ENCODE measurements at places on chromosomes 7 and 10.

GRCh38 chr10:27240212-27241009 lies at the start of gene ACBD5:
TSS of gene ACBD5 (minus strand) at chr10:27240797. CDS start at chr10:27240688, 109 bp downstream.
- DNase-seq, result peak; percentile 14

DNA sequence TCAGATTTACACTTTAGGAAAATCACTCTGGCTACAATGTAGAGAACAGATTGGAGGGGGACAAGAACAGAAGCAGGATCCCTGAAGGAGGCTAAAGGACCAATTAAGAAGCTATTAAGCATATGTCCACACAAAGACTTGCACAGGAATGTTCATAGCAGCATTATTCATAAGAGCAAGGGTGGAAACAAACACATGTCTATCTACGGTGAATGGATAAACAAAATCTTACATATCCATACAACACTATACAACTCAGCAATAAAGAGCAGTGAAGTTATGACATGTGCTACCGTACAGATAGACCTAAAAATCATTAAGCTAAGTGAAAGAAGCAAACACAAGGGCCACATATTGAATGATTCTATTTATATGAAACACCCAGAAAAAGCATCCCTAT lies 10.4 kb downstream of the CHCHD3 start:
- DNase-seq, result no peak

DNA sequence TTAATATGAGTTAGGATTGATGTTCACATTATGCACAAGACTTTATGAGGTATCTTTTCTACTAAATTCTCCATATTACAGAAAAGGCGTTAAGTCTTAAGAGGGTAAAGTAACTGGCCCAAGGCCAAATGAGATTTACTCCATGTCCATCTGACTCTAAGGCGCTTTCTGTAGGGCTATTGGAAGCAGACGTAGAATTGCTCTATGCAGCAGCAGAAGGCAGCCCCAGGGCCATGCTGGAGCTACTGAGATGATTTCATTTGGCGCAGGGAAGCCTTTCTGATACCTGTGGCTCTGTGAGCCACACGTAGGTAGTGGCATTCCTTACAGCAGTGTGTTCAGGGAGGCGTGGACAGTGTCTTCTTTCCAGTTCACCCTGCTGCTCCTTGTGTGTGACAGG lies 133.1 kb downstream of the SH2D4B start:
- no peak for DNase-seq

- DNase-seq, result no peak
Observed at GRCh38 chr7:12350971-12351370, 52.7 kb downstream of the VWDE start.

- DNase-seq, result no peak
Observed at GRCh38 chr10:27742195-27743011, 3.2 kb downstream of the MKX start.

DNA sequence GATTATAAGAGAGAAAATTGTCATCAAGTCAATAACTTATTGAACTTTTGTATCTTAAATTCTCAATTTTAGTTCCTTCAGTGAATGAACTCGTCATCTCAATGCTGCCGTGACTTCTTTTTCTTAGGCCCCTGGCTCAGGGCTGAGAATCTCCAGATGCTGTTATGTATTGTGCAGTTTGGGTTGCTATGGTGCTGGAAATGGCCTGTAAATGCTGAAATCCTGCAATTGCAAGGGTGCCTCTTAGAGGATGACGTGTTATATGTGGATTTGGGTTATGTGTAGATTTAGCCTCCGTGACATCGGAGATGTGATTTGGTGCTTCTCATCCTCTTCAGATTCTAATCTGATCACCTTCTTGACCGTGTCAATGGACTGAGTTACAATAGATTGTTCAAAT lies 55.7 kb upstream of the ZRANB1 start:
- DNase-seq, result no peak

DNA sequence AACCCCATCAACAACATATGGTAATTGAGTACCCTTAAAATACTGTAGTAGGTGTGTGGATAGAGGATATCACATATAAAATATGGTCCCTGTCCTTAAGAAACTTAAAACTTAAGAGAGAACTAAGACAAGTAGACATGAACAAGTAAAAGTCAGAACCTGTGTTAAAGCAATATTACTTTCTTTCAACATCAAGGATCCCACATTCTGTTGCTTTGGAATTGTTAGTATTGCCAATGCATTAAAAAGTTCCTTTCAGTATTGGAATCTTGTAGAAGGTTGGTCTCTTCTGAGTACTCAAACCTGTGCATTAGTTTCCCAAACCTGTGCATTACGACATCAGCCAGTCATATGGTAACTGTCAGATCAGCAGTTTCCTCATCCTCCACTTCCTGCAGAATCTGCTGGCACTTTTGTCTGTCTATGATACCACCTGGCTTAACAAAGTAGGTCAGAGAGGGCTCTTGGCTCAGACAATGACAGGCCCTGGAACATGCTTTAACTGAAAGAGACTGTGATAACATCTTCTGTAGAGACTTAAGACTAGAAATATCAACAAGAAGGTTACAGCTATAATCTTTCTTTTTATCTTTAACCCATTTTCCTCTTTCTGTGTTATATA lies 56.5 kb downstream of the CCDC71L start:
- no peak for DNase-seq

DNA sequence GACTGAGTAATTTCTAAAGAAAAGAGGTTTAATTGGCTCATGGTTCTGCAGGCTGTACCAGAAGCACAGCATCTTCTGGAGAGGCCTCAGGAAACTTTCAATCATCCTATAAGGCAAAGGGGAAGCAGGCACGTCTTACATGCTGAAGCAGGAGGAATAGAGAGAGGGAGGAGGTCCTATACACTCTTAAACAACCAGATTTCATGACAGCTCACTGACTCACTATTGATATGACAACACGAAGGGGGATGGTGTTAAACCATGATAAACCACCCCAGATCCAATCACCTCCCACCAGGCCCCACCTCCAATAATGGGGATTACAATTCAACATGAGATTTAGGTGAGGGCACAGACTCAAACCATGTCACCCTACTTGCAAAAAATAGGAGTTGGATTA lies 201.5 kb downstream of the CDK14 start:
- DNase-seq, result no peak

DNA sequence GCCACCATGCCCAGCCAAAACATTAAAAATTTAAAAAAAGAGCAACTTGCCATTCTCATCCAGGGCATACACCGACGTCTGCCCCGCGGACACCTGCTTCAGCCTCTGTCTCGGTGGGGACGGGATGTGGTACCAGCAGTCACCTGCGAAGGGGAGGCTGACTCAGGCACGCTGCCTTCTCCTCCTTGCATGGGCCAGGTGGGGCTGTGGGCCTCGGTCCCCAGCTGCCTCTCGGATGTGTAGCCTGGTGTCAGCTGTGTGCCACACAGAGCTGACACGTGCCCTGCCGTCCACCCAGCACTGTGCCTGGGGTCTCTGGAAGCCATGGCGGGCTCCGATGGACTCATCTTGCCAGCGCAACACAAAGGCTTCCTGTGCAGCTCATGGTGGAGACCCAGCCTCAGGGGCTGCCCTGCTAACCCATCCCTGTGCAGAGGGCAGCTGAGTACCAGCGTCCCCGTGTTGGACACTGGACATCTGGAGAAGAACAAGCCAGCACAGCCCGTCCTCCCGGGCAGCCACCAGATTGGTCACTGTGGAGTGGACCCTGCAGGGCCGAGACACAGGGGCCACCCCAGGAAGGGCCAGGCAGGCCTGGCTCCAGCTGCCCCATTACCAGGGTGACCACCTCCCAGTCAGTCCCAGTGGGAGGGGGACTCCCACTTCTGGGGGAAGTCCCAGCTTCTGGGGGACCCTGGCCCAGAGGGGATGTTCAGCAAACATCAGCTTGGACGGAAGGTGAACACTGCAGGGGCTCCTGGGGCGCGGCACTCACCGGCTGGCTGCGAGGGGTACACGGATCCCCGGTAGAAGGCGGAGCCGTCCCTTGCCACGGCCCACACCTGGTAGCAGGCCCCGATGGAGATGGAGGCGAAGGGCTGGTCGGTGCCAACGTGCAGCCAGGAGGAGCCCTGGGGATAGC lies 10.6 kb downstream of the BHLHA15 start:
- DNase-seq, result no peak

- DNase-seq, result no peak
Observed at GRCh38 chr10:71726580-71727104, 7.1 kb upstream of the C10orf105 start.

- no peak for DNase-seq
Observed at GRCh38 chr7:70766109-70766508, 365.8 kb upstream of the GALNT17 start.

DNA sequence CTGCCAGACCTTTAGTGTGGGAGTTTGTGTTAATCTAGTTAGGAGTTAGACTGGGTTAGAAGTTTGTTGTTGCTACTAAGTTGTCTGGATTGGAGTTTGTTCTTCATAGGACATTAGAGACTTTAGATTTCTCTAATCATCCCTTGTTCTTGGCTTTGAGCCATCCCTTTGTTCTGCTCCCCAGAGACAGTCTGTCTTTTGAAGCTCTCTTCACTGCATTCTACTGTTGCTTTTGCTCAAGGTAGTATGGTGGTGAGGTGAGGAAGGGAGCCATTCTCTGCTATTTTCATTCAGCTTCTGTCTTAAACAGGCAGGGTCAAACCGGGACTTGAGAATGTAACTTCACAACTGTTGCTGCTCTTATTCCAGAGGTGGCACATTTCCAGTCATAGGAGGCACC lies 10.4 kb upstream of the TARP start:
- no peak for DNase-seq

DNA sequence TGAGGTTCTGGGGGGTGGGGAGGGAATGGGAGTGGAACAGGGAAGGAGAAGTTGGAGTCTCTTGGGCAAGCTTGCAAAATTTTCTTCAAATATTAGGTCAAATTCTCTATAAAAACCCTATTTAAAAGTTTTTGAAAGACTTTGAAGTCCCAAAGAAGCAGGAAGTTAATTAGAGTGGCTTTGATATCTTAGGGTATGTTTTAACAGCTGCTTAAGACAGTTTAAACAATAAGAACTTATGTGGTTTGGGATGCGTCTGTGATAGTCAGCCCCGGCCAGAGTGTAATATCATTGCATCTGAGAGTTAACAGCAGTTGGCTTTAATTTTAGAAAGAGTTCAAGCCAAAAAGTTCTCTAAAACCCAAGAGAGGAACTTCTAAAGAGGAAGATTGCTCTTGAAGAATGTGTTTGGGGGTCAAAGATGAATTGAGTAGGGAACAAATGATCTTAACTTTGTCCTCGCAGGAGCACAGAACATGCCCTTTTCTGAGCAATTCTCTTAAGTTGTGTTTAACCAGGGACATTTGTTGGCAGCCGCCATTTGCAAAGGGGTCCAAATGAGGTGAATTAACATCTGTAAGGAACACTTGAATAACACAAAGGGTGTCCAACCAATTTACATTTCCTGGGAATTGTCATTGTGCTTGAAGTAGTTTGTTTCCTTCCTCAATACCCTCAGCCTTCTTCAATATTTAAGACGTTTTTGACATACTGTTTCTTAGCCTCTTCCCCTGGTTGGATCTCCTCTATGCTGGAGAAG lies 182.4 kb downstream of the PTEN start:
- DNase-seq, result no peak

GRCh38 chr10:59873896-59874295 lies 32.5 kb downstream of the CCDC6 start:
- no peak for DNase-seq

DNA sequence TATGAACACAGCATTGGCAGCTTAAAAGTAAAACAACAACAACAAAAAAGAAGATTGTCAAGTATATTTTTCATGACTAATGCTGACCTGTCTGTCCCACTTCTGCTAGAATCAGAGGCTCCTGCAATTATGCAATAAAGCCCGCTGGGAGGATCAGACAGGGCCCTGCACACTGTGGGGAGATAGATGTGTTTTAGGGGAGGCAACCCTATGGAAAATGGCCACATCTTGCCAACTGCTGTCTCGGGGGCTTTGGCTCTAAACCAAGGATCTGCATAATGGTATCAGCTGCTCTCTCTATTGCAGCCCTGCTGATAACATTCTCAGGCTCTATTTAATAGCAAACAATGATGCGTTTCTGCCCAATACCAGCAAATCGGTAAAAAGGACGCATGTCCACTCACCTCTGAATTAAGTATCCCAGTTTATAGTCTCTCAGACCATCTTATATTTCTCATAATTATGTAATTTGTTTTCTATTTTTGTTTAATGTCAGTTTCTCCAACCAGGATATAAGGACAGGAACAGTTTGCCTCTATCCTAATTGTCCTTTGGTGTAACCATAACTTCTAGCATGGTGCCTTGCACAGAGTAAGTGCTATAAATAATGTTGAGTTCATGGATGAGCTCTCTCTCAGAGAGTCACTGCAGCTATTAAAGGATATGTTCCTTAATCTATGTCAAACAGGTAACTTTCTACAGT lies 15.3 kb upstream of the PRKAR2B start:
- no peak for DNase-seq

- DNase-seq, result no peak
Observed at GRCh38 chr10:90462749-90463470, 394.9 kb downstream of the HTR7 start.

DNA sequence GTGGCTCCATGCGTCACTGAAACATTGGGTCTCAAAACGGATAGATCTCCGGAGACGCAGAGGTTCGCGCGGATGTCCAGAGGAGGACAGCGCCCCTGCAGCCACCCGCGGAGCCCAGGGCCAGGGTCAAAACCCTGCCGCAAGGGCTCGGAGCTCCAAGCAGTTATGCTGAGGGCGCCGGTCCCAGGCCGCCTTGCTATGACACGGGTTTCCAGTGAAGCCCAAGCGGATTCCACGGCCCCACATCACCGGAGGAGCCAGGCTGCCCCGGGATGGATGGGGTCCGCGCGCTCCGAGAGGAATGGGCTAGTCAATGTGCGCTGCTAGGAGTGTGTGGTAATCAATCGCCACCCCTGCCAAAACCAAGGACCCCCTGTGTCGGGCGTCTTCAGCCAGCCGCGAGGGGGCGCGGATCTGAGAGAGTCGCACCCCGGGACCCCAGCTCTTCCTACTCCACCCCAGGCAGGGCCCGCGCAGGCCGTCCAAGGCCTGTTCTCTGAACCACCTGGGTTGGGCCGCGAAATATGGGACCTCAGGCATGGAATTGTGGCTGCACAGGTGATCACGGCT lies 5.6 kb upstream of the EMX2 start:
- DNase-seq, result no peak

DNA sequence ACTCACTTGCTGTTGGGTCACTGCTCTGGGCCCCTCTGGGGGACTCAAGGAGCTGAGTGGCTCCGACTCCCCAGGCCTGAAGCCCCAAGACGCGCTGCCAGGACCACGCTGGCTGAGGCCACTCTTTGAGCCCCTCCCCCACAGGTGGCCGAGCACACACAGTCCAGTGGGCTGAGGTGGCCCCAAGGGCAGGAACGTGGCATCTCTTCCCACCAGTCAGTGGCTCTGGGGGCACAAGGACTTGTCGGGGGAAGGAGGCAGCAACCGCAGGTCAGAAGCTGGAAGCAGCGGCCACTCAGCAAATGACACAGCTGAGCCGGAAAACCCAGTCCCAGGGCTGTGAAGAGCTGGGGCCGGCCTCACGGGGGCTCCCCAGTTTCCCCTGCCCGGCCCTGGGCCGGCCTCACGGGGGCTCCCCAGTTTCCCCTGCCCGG lies 24.1 kb downstream of the GRIFIN start:
- no peak for DNase-seq

- no peak for DNase-seq
Observed at GRCh38 chr10:60032723-60033122, 126.4 kb upstream of the CCDC6 start.
